Activated T-cell treated with anti-CD3 and anti-CD28 coated beads, Interleukin-2, amount 50 U/mL, for 4 hours (primary cell): ENCODE measurements at places on chromosomes 5 and 9.

GRCh38 chr5:776862-777711, 7.4 kb downstream of the ZDHHC11B start:
- DNase-seq = no peak

GRCh38 chr5:176663566-176663965, 16.3 kb downstream of the TSPAN17 start:
- DNase-seq = no peak

GRCh38 chr5:74919041-74919440, 52.9 kb upstream of the FAM169A start:
- DNase-seq = no peak

GRCh38 chr9:90552317-90552716, 90.3 kb downstream of the DIRAS2 start:
- no peak for DNase-seq

GRCh38 chr9:131776473-131776872, 36.6 kb upstream of the RAPGEF1 start:
- DNase-seq = no peak

DNA sequence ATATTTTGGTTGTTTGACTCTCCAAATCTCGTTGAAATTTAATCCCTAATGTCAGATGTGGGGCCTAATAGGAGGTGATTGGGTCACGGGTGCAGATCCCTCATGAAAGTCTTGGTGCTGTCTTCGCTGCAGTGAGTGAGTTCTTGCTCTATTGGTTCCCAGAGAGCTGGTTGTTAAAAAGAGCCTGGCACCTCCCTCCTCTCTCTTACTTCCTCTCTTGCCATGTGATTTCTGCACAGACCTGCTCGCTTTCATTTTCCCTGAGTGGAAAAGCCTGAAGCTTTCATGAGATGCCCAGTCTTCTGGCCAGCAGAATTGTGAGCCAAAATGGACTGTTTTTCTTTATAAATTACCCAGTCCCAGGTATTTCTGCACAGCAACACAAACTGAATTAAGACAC, 221.6 kb downstream of the MAT2B start:
- no peak for DNase-seq

DNA sequence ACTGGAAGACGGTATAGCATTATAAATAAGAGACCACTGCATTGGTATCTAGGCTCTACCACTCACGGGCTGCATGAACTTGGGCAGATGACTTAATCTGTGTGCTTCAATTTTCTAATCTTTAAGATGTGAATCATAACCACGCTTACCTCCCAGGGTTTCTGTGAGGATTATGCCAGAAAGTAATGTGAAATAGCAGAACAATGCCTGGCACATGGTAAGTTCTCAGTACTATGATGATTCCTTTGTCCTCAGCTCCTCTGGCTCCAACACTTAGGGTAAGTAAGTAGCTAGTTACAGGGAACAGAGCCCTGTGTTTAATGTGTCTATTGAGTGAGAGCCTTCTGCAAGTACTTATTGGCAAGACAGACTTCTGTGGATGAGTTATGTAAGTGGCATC, 31.1 kb downstream of the POU4F3 start:
- DNase-seq = no peak

- DNase-seq = no peak
Observed at GRCh38 chr5:74482523-74482922, 158.0 kb downstream of the ENC1 start.

DNA sequence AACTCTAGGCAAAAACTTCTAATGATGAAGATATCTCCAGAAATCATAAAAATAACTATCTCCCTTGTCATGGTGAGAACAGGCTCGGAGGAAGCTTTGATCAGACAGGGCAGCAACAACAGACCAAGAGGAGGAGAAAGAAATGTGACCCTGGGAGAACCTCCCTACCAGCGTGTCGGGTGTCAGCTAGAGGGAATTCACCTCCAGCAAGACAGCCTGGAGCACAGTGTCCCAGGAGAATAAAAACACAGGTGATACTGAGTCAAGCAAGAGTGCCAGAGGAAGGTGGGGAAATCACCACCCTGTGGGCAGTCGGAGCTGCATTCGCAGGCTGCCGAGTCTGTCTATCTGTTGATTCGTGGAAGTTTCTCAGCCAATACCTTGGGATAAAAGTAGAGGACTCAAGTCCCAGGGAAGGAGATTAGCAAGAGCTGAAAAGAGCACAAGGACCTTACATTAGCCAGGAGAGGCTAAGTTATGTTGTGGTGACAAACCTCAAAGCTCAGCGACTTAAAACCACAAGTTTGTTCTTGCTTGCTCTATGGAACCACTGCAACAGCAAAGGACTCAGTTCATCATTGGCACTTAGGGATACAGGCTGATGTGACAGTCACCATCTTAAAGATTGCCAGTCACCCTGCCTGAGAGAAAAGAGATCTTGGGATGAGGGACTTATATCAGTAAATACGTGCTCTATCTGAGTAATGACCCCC, 598.3 kb downstream of the CCDC171 start:
- DNase-seq = no peak

- no peak for DNase-seq
Observed at GRCh38 chr5:5017827-5018577, 122.1 kb upstream of the ADAMTS16 start.

DNA sequence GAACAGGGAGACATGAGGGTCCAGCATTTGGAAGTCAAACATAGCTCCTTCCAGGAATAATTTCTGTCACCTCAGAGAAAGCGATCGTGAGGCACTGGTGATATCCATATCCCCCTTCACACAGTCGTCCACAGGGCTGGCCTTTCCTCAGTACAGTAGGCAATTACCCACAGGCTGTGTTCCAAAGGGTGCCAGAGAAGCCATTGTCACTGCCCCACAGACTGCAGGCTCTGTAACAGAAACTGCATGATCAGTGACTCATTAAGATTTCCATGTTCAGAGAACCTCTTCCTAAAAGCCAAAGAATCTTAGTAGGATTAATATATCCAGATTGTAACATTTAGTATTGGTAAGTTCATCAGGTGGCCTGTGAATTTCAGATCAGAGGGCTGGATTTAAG, 127.6 kb downstream of the RPS23 start:
- no peak for DNase-seq

DNA sequence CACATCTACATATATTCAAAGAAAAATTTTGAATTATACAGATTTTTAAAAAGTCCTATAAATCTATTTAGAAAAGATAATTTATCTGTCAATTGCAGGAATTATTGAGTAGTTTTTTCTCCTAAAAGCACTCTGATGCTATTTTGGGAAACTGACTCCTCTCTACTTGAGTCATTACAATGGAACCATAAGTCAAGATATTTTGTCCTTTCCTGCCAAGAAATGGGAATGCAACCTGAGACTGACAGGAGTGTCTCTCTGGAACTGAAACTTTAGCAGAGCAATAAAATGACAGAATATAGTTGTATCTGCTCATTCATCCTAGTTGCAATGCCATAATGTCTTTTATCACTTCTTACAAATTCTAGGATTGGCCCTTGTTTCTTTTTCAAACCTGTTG, 48.6 kb downstream of the CARTPT start:
- DNase-seq = no peak

DNA sequence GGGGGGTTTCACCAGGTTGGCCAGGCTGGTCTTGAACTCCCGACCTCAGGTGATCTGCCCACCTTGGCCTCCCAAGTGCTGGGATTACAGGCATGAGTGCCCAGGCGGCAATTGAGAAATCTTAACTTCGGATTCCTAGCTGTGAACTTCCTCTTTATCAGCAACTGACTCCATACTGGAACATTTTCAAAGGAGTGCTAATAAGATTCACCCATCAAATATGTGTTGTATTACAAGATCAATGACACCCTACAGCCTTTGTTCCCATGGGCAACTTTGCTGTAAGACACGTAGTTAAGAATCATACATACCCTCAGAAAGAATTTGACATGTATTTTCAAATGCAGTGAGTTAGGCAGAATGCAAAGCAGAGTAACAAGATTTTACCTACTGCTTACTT, 23.1 kb upstream of the ACOT12 start:
- no peak for DNase-seq

DNA sequence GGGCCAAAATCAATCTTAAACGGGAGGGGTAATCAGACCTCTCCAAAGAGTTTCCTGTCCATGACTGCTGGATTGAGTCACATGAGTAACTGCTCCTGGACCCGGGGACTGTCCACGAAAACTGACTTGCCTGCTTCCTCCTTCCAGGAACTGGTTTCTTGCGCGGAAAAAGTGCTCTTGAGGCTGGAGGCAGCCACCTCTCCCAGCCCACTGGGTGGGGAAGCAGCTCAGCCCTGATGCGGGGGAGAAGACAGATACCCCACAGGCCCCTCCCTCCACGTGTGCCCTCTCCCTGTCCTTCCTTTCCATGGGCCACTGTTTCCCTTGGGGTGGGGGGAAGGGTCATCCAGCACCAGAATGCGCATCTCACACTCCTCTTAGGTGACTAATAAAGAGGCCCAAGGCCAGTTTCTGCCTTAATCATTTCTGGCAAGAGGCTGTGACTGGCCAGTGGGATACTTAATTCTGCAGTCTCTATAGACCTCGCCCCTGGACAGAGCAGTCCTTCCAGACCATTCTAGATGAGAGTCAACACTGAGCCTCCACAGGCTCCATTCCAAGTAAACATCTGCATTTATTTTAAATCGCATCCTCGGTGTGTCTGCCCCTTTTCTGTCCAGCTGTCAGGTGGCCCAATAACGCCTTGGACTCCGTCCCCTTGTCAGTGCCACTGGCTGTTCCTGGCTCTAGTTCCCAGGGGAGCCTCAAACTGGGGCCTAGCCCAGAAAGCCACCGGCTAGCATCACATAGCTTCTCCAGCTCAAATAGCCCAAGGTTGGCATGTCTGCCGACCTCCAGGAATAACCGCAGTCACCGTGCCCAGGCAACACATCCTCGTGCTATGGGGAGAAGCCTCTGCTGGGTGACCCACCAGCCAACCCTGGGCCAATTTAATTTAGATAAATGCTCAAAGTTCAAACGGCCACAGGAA, 12.0 kb downstream of the REXO4 start:
- DNase-seq = no peak

- DNase-seq = no peak
Observed at GRCh38 chr9:69153707-69154521, 20.2 kb upstream of the TJP2 start.

GRCh38 chr5:136006164-136006563, 22.6 kb upstream of the TGFBI start:
- no peak for DNase-seq

DNA sequence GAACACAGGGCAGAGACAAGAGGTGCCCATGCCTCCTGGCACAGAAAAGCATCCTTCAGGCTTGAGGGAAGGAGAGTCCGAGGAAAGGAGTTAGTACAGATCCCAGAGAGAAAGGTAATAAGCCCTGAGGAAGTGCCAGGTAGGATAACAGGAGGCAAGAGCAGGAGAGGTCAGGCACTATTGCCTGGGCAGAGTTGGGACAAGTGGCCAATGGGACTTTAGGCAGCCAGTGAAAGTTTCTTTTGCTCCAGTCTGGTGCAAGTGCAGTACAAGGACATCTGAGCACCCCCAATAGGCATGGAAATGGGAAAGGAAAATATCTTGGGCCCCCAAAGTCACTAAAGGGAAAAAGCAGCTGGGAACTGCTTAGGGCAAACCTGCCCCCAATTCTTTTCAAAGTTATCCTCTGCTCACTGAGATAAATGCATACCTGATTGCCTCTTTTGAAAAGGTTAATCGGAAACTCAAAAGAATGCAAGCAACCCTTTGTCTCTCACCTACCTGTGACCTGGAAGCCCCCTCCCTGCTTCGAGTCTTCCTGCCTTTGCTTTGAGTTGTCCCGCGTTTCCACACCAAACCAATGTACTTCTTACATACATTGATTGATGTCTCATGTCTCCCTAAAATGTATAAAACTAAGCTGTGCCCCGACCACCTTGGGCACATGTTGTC, 46.5 kb downstream of the ELOVL7 start:
- no peak for DNase-seq

- DNase-seq = no peak
Observed at GRCh38 chr5:38870595-38870994, 24.8 kb downstream of the OSMR start.

GRCh38 chr9:7907551-7908337, 108.2 kb upstream of the DMAC1 start:
- no peak for DNase-seq

DNA sequence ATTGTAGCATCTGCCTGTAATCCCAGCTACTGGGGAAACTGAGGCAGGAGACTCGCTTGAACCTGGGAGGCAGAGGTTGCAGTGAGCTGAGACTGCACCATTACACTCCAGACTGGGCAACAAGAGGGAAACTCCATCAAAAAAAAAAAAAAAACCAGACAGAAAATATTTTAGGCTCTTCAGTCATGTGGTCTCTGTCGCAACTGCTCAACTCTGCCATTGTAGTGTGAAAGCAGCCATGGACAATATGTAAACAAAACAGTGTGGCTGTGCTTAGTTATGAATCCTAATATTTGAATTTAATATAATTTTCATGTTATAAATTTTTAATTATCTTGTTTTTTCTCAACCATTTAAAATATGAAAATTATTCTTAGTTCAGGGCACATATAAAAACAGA, 38.4 kb downstream of the ZFAND5 start:
- DNase-seq = no peak

DNA sequence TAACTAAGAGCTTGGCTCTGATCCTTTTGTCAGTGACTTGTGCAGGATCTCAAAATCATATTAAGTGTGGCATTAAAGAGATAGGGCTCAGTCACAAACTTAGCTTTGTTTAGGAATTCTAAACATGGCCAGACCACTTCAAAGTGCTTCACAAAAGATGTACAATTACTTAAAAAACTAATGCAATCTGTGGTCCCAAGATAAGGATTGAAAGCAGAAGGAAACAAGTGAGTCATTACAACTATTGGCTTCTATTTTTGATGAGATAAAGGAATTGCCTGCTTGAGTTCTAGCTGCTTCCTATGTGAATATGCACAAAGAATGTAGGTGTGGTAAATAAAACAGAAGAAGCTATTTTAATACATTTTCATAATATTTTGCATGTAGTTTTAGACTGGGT, 44.9 kb upstream of the SLC12A2 start:
- no peak for DNase-seq

DNA sequence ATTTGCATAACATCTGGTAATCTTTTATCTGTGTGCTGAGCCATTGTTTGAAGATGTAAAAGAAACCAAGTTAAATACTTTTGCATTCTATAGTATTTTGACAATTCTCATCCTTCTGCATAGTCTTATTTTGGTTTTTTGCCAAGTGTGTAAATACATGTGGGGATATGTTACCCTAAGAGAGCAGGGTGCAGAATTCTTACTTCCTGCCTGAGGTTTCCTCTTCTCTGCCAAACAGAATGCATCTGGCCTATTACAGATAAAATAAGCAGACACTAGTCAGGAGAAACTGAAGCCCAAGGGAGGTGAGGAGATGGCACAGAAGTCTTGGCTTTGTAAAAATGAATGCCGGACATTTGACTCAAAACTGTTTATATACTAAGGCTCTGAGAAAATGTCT, 462.1 kb downstream of the TMEM38B start:
- no peak for DNase-seq

DNA sequence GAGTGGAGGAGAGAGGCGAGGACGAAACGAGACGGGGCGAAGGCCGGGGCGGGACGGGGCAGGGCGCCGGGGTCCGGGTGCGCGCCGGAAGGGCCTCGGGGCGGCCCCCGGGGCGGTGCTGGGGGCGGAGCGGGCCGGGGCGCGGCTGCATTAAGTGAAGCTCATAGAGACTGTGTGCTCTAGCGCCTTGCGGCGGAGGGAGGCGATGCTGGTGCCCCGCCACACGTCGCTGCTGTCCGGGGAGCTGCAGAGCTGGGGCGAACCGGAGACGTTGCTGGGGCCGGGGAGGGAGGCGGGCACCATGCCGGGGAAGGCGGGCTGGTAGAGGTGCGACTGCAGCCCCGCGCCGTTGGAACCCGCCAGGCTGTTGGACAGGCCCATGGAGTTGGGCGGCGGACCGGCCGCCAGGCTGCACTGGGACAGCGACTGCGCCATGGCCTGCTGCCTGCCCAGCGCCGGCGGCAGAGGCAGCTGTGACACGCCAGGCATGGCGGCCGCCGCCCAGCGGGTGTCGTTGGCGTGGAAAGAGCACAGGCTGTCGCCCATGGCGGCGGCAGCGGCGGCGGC, 8.3 kb downstream of the OTP start:
- no peak for DNase-seq
